ENCODE measurements at places on chromosomes 1 and 21.

- no peak for DNase-seq
These were observed 413.7 kb downstream of the PTPRU start for GRCh38 chr1:29650041-29650400.

GRCh38 chr1:179709841-179710329 is 33.2 kb upstream of the FAM163A start:
- peak; percentile 76 for DNase-seq

- no peak for DNase-seq
These were observed 42.6 kb downstream of the AHDC1 start for GRCh38 chr1:27561124-27561899.

GRCh38 chr1:150410582-150411101 is 46.7 kb downstream of the RPRD2 start:
- no peak for DNase-seq

GRCh38 chr21:31887391-31887841 is 14.6 kb downstream of the HUNK start:
- no peak for DNase-seq

DNA sequence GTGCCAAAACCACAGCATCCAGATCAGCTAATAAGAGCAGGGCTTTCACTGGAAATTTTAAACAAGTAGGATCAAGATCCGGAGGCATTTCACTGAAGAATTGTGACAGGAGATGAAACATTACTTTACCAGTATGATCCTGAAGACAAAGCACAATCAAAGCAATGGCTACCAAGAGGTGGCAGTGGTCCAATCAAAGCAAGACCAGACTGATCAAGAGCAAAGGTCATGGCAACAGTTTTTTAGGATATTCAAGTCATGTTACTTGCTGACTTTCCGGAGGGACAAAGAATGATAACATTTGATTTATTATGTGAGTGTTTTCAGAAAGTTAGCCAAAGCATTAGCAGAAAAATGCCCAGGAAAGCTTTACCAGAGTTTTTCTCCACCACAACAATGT is 8.2 kb downstream of the ZSWIM5 start:
- no peak for DNase-seq

GRCh38 chr1:108200687-108201051 is 526 bp upstream of the SLC25A24 start:
- peak; percentile 2 for DNase-seq

GRCh38 chr1:245716561-245716960 is 561.8 kb downstream of the KIF26B start:
- DNase-seq, result no peak
